Fibroblast of skin of left quadriceps (primary cell): ENCODE measurements at places on chromosomes 7 and 10.

- no peak for DNase-seq
Measured at GRCh38 chr10:85916994-85917573, 449.5 kb downstream of the GRID1 start.

GRCh38 chr10:99870123-99870730, 87.8 kb downstream of the ABCC2 start:
- no peak for DNase-seq

DNA sequence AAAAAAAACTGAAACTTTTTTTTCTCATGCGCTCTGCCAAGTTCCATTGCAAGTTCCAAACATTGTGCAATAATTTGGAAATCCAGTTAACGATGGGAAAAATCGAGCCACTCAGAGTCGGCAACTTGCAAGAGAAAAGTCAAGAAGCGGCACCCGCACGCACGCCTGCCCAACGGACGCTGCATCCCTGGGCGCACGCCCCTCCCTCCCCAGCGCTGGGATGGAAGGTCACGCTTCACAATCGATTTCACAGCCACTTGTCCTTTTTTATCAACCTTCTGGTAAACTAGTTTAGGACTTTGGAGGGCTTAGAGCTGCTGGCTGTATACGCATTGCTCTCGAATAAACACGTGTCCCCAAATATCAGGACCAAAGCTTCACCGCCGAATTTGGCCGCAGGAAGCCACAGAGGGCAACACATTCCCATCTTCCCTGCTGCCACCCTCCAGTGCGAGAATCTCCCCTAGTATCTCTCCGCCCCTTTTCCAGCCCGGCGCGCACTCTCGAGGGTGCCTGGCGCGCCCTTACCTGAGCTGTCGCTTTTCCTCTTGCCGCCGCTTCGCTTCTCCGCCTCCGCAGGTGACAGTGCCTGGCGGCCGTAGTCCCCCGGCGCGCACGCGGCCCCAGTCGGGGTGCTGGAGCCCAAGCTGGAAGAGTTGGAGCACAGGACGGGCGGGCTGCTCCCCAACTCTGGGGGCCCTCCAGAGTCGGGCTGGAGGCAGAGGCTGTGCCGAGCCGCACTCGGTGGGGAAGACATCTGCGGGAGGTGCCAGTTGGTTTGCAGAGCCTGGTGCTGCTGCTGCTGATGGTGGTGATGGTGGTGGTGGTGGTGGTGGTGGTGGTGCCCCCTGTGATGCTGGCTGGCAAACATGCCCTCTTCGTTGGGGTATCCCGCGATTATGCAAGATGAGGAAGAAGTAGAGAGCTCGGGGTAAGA, 857 bp downstream of the MEOX2 start:
- peak; percentile 42 for DNase-seq

DNA sequence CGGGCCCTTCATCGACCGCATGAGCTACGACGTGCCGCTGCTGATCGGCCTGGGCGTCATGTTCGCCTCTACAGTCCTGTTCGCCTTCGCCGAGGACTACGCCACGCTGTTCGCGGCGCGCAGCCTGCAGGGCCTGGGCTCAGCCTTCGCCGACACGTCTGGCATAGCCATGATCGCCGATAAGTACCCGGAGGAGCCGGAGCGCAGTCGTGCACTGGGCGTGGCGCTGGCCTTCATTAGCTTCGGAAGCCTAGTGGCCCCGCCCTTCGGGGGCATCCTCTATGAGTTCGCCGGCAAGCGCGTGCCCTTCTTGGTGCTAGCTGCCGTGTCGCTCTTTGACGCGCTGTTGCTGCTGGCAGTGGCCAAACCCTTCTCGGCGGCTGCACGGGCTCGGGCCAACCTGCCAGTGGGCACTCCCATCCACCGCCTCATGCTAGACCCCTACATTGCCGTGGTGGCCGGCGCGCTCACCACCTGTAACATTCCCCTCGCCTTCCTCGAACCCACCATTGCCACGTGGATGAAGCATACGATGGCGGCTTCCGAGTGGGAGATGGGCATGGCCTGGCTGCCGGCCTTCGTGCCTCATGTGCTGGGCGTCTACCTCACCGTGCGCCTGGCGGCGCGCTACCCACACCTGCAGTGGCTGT, 1.2 kb downstream of the SLC18A3 start:
- DNase-seq, result no peak

GRCh38 chr10:77463967-77464745, 173.5 kb downstream of the KCNMA1 start:
- no peak for DNase-seq

DNA sequence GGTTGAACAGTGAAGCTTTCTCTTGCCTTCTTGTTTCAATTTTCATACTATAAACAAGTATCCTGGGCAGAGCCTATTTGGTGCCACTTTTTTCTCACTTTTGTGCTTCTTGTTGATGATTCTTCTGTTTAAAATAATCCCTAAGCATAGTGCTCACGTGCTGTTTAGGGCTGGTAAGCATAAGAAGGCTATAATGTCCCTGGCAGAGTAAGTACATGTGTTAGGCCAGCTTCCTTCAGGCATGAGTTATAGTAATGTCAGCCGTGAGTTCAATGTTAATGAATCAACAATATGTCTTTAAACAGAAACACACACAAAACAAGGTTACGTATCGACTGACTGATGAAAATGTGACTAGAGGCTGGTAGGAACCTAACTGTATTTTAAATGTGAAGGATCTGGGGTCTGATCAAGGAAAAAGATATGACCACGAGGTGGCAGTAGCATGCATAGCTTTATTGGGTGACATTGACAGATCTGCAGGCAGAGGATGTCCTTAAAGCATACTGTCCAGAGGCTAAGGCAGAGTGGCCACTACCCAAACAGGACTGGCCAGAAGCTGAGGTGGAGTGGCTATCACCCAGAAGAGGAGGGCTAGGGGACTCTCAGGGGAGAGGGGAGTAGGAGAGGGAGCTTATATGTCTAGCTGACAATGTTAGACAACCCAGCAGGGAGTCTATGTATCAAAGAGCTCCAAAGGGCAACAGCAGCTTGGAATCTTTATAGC, 113.7 kb downstream of the BRAF start:
- DNase-seq, result peak; percentile 27

DNA sequence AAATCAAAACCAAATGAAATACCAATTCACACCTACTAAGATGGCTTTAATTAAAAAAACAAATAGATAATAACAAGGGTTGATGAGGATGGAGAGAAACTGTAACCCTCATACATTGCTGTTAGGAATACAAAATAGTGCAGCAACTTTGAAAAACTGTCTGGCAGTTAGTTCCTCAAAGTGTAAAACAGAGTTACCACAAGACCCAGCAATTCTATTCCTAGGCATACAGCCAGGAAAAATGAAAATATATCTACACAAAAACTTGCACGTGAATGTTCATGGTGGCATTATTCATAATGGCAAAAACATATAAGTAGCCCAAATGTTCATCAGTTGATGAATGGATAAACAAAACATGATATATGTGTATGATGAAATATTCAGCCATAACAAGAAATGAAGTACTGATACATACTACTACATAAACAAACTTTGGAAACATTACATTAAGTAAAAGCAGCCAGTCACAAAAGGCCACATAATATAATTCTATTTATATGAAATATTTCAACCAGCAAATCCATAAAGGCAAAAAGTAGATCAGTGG, 83.5 kb downstream of the BRAF start:
- DNase-seq, result no peak

DNA sequence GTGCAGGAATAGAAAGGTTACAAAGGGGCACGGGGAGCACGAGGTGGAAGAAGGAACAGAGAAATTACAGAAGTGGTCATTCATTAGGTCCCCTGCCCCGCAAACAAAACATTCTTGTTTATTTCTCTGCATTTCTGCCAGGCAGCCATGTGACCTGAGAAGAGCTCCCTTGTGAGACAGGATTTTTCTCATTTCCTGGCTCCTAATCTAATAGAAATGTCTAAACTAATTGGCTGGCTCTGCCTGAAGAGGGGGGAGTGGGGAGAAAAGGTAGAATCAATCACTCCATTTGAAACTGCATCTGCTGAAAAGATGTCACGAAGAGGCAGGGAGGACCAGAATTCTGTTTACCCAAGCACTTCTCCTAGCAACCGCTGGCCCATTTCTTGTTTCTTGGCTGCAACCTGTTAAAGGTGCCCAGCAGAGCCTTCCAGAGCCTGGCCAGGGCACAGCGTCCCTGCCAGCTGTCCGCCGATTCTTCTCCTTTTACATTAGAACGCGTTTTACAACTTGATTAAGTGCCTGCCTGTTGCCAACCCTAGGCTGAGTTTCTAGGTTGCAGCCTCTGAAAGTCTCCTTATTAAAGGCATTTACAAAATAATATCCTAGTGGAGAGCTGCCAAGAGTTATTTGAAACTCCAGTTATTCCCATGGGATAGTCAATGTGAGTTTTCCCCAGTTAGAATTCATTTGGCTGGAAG, 1227.6 kb downstream of the TYW1 start:
- peak; percentile 38 for DNase-seq

DNA sequence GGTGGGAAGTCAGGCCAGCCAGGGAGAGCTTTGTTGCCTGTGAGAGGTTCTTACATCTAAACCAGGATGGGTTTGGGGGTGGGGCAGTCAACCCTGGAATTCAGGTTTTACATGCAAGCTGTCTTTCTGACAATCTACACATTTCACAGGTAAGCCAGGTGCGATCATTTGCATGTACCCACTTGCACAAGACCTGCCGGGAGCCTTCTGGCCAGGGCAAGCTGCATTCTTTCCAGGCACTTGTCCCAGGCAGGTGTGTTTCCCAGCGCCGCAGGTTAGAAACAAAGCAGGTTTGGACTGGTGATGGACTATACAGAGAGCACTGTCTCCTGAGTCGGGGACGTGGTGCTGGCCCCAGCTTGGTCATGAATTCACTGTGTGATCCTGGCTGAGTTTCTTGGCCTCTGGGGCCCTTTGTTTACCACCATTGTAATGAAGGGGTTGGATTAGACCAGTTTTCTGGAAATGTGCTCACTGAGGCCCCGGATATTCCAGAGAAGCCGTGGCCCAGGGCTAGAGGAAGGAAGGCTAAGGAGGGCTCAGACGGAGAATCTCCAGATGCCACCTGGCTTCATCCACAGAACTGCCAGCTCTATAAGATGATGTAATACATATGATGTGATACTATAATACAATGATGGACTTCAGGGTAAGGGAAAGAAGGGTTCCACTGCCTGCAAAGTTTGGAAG, 205.2 kb upstream of the SVIL start:
- no peak for DNase-seq

DNA sequence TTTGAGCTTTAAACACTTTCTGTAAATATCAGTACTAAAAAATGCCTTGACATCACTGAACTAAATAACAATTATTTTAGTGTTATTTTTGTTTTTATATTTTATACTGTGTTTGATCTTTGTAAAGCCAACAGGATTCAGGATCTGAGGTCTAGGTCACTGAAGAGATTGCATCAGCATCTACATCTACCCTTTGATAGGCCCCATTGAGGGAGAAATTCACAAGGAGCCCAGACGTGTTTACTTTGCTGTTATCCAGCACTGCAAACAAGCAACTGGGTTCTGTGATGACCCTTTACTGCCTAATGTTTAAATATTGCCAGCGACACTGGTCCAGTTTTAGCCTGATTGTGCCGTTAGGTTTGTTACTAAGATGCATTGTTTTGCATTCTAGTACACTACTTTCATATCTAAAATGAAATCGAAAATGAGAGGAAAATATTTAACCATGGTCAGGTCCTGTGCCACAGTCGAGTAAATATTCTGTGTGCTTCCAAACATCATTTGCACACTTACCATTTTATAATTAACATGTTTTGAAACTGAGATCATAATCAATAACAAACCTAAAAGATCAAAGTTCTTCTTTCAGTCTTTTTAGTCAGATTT, 48.7 kb downstream of the SP8 start:
- no peak for DNase-seq

DNA sequence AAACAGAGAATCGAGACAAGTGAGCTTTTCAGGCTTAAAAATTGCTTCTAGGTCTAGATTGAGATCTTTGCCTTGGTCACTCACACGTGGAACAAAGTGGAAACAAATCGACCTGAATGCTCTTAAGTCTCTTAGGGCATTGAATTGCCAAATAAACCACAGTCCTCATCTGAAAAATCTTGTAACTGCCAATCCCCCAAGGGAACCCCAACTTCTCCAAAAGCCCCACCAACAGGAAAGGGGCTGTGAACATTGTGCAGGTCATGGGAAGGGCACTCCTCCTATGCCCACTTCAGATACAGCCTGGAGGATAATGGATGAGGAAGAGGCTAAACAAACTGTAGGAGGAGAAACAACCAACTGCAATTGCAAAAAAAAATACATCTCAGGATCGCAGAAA, 91.3 kb downstream of the DGKI start:
- DNase-seq, result no peak

DNA sequence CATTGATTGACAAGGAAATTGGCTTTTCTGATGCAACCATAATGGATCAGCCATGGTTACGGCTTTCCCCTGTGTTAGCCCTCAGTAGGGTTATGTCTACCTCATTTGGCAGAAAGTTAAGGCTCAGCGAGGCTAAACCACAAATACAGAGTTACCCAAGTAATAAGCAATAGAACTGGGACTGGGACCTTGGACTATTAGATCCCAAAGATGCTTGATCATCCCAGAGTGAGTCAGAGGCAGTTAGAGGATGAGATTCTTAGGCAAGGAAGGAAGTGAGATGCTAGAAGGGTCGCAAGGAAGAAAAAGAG, 401.4 kb downstream of the TNS3 start:
- DNase-seq, result no peak

GRCh38 chr7:112707655-112708054, 82.5 kb downstream of the TMEM168 start:
- no peak for DNase-seq

- DNase-seq, result no peak
Measured at GRCh38 chr10:4215485-4215884, 430.5 kb upstream of the KLF6 start.

- no peak for DNase-seq
Measured at GRCh38 chr7:78578686-78579085, 780.1 kb downstream of the PHTF2 start.

GRCh38 chr7:120553491-120553890, 280.5 kb downstream of the KCND2 start:
- no peak for DNase-seq

GRCh38 chr10:5395168-5395567, 9.5 kb downstream of the TUBAL3 start:
- DNase-seq, result no peak

DNA sequence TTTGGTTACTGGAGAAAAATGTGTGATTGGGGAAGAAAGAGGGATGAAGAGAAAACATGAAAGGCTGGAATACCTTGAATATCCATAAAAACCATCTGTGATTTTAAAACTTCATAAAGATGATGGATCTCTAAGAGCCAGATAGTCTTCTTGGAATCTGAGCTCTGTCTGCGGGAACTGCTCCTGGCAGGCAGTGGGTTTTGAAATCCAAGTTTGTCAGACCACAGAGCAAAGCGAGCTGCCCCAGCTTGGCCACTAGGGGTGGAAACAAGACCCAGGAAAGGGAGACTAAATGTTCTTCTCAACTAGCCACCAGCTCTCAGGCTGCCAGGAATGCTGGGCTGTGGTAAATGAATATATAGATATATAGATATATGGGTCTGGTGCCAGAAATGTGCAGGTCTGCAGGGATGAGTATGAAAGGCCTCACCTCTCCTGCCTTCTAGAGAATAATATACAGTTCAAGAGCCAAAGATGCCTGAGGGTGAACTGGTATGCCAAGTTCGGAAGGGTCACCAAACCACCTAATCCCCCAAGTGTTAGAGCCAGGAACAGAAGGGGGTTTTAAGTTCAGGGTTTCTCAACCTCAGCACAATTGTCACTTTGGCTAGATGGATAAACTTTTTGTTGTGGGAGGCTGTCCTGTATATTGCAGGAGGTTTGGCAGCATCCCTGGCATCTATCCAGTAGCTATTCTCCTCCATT, 208.8 kb downstream of the KCNMA1 start:
- DNase-seq, result peak; percentile 52

GRCh38 chr7:17618652-17618974, 320.2 kb downstream of the AHR start:
- no peak for DNase-seq

- peak; percentile 14 for DNase-seq
Measured at GRCh38 chr7:117402109-117402508, 25.2 kb downstream of the ASZ1 start.
